ENCODE measurements at places on chromosomes 3 and 15.

DNA sequence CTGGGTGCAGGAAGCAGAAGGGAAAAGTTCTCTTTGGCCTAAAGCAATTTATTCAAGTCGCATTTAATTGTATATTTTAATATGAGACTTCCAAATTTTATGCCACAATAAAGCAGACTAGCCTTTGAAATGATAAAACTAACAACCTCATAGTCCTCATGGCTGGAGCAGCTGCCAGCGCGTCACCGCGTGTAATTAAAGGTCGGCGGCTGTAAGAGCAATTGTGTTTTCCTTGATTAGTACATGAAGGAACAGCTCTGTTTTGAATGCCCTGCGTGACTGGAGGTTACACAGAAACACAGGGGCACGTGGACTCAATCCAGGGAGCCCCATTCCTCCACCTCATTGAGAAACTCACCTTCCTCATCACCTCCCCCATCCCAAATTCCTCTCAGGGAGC lies 10.1 kb upstream of the LRRC15 start:
- no peak for DNase-seq

GRCh38 chr15:85832394-85832793 lies 37.7 kb upstream of the KLHL25 start:
- no peak for DNase-seq

- no peak for DNase-seq
Observed at GRCh38 chr3:129695230-129695629, 88.8 kb upstream of the PLXND1 start.

GRCh38 chr15:54675241-54675640 lies 521.5 kb downstream of the RSL24D1 start:
- DNase-seq: no peak

GRCh38 chr3:172355836-172356235 lies 92.4 kb downstream of the GHSR start:
- no peak for DNase-seq

DNA sequence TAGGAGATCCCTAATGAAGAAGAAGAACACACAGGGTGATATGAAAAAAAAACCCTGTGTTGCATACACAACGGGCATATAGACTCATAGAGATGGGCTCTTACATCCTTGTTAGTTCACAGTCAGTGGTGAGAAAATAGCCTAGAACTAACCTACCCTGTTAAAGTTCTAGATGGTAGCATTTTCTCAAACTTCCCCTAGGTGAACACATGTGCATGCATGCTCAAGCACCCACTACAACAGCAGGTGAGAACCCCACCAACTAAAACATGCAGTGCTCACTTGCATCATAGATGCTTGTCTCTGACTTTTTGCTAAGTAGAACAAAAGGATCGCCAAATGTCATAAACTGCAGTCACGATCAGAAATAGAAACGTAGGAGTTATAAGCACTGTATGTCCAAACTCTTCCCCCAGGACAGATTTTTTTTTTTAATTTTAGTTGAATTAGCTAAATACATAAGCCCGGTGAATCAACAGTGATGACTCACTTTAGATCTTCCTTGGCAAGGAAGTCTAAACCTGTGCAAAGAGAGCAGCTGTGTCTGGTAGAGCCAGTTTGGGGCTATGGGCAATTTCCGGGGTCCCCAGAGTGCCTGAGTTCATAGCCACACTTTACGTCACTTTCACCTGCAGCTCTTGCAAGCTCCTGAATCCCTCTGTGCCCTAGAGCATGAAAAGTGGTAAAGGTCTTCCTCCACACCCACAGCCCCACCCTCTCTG lies 96.2 kb upstream of the SEMA6D start:
- no peak for DNase-seq

- no peak for DNase-seq
Observed at GRCh38 chr15:72021604-72022003, 96.3 kb downstream of the MYO9A start.

DNA sequence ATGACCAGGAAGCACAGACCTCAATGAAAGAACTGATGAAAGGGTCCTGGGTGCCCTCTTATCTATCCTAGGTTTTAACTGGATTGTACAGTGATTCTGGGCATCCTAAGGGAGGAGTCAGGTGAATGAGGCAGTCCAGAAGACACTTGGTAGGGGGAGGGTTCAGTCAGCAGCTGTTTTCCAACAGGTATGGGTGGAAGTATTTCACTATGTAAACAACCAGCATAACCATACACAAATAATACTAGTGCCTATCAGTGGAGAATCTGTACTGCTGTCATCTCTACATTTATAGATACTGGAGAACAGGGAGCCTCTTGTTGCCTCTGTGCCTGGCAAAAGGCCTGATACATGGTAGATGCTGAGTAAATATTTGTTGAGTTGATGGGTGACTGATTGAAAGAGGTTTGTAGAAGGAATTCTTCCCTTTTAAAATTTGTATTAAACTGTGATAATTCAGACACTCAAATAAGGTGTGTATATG lies 328.5 kb downstream of the RBMS3 start:
- DNase-seq: no peak

- no peak for DNase-seq
Observed at GRCh38 chr3:7307410-7307809, 446.5 kb downstream of the GRM7 start.

GRCh38 chr15:40115670-40116093 lies 7.0 kb upstream of the BMF start:
- no peak for DNase-seq

DNA sequence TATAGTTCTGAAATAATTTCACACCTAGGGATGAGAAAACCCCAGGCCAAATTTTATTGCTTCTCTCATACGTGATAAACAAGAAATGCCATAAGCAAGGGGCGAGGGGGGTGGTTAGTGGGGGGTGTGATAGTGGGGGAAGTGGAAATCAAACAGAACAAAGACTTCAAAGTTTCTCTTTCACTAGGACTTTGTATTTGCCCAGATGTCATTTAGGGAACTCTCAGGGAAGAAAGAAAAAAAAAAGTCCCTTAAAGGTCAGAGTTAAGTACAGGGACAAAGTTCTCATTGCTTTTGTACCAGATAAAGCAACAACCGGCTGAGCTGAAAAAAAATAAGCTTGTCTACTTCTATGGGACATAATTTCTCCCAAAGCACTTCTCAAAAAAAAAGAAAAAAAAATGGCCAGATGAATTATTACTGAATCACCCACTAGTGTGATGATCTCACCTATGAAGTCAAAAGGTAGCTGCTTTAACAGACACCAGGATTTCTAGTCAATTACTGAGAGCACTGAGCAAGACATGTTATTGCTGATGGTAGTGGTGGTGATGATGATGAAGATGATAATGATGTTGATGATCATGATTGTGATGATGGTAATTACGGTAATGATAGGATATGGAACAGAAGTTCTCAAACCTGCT lies 56.2 kb downstream of the FHIT start:
- DNase-seq: no peak

DNA sequence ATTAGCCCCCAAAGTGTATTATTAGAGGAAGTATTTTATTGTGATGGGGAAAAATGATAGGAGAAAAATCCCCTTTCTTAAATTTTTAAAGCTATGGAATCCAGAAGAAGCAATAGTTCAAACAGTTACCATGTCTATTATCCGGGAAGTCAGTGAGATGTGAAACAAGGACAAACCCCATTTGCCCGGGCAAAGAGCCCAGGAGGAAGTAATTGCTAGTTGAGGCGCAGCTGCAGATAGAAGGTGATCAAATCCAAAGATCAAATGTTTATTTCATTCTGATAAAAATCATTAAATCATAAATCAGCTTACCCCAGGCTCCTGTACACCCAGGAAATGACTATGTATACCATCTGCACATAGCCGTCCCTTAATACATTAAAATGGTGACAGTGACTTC lies 204.0 kb upstream of the CRBN start:
- DNase-seq: no peak
